Fibroblast of skin of scalp (primary cell): ENCODE measurements at places on chromosomes 7 and 10.

GRCh38 chr10:79202188-79203013 is 133.6 kb downstream of the ZMIZ1 start:
- DNase-seq = peak; percentile 58

GRCh38 chr10:75870039-75870645 is 438.7 kb downstream of the LRMDA start:
- DNase-seq = peak; percentile 7

DNA sequence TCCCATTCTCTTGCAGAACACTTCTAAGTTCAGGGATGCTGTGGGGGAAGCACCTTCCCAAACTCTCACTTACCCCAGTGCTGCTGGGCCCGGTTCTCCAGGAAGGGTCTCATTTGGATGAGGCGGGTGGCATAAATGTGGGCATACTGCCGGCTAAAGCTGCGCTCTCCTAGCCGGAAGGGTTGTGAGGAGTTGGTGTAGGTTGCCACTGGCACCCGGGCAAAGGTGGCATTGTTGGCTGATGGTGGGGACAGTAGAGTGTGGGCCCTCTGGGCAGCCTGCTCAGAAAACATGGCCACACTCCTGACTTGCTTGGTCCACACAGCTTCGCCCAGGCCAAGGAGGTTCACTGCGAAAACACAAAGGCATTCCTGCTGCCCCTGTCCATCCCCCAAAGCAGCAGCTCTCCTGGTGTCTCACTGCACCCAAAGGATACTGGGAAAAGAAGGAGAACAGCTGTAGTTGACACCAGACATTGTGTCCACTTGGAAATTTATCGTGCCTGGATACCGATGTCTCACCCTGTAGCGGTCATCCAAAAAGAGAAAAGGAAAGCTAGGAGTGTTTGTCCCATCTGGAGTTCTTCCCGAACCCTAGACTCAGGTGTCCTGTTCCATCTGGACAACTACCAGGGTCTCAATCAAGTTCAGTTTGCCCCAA is 1.5 kb downstream of the POLD2 start:
- no peak for DNase-seq

DNA sequence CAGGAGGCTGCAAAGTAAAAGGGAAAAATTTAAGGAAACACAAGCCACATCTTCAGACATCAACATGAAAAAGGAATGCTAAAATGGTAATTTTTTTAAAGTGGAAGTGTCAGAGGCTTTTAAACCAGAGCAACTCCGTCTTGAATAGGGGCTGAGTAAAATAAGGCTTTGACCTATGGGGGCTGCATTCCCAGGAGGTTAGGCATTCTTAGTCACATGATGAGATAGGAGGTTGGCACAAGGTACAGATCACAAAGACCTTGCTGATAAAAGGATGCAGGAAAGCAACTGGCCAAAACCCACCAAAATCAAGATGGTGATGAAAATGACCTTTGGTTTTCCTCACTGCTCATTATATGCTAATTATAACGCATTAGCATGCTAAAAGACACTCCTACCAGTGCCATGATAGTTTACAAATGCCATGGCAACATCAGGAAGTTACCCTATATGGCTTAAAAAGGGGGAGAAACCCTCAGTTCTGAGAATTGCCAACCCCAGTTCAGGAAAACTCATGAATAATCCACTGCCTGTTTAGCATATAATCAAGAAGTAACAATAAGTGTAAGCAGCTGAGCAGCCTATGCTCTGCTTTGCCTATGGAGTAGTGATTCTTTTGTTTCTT is 128.3 kb downstream of the SKAP2 start:
- DNase-seq = no peak

GRCh38 chr7:22470981-22471380 is 29.0 kb downstream of the STEAP1B start:
- DNase-seq = peak; percentile 18

- peak; percentile 87 for DNase-seq
Observed at GRCh38 chr7:51351661-51352060, 35.1 kb upstream of the COBL start.

GRCh38 chr7:412313-412710 is 107.3 kb downstream of the PDGFA start:
- DNase-seq = no peak

GRCh38 chr10:85448716-85449115 is 917.9 kb downstream of the GRID1 start:
- no peak for DNase-seq

DNA sequence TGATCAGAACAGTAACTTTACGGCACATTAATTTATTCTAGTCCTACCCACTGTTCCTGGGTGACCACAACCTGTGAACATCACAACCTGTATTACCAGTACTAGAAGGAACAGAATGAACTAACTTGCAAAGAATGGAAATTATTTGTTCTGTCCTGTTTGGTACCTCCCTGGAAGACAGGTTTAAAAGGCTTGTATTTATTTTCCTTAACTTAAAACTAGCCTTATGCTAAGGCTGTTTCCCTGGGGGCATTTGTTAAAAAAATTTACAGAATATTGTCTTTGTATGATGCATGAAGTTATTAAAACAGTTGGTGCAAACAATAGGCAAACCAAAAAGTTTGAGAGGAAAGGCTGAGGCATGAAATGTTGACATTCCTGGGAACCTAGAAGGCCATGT is 132.7 kb downstream of the DNAJC1 start:
- DNase-seq = no peak

- DNase-seq = peak; percentile 73
Observed at GRCh38 chr7:30920584-30921539, 9.2 kb downstream of the AQP1 start.

DNA sequence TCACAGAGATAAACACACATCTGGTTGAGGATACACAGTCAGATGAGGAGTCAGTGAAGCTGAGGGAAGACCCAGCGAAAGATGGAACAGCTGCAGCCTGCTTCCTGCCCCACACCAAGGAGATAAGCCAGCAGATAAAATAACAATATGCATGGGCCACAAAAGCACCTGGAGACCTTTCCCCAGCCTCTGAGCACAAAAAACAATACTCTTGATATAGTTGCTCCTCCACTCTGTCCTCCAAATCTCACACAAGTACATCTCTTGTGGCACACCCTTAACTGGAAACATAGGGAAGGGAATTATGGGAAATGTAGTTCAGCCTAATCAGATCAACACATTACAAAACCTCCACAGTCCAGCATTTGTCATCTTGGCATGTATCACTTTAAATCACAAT is 9.7 kb upstream of the FHIP2A start:
- DNase-seq = no peak

- peak; percentile 73 for DNase-seq
Observed at GRCh38 chr10:78915190-78915518, 153.6 kb upstream of the ZMIZ1 start.

DNA sequence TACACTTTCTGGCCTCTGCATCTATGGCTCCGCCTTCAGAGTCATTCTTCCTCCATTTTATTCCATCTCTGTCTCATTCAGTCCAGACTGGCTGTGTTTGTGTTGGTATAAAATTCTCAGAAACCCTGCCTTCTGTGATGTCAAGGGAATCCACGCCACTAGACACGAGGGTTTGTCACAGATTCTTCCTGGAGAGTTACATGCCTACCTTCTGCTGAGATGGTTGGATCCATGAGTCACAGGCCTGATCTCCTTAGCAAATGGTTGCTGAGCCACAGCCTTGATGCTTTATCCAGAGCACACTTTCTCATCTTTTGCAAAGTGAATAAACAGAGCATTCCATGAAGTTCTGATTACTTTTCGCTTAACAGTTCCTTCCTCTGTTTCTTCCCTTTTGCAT is 35.9 kb upstream of the TSPAN33 start:
- no peak for DNase-seq

DNA sequence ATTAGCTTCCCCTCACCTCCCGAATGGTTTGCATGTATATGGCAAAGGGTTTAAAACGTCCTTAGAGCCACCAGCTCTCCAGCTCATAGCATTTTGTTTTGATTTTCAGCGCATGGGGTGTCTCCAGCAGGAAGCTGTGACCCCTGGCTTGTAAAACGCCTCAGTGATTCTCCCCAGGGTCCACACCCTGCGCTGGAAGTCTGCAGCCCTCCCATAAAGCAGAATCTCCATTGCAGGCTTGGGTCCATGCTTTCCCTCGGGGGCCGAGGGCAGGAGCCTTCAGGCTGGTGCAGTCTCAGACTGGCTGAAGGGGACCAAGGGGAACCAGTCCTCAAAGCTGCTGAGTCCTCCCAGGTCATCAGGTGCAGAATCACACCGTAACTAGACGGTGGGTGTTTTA is 109.7 kb downstream of the VIPR2 start:
- DNase-seq = no peak

DNA sequence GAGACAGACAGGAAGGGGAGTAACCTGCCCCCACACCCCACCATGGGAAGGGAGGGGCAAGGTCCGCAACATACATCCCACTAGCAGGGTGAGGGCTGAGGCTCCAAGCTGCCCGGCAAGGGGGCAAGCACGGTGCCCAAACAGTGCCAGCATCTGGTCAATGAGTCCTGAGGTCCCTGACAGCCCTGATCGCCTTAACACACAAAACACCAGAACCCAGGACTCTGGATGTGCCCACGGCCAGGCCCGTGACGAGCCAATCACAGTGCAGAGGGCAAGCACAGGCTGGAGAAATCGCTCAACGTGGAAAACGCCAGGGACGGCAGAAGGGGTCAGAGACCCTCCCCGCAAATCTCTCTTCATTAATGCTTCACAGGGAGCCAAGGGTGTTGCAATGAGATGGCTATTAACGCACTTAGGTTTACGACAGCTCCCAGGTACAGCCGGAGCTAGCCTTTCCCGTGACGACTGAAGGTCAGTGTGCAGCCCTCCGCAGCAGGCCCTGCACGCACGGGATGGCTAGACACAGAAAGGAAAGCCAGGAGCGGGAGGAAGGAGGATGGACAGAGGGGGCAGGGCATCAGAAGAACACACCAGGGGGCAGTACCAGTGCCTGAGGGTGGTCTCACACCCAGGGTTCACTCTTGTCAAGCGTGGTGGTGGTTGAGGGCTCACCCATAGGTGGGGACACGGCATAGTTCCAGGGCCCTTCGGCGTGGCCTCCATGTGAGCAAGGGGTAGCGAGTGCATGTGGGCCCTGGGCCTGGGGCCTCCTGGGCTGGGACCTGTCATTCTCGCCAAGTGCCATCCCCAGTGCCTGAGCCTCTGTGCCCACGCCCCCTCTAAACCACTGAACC is 220.5 kb downstream of the MAD1L1 start:
- no peak for DNase-seq

GRCh38 chr10:49621561-49621960 is 7.7 kb downstream of the CHAT start:
- no peak for DNase-seq

DNA sequence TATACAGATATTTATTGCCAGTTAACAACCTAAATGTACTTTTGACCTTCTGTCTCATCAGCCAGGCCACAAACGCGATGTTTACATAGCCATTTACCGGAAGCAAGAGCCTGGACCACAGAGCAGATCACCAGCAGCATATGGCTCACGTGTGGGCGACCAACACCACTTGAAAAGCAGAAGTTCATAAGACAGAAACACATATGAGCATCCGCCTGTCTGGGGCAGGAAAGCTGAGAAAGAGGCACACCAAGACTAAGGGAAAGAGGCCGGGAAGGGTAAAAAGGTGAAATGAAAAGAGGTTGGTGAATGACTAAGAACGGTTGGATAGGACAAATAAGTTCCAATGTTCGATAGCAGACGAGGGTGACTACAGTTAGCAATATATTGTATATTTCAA is 1.3 kb downstream of the ABCB1 start:
- no peak for DNase-seq

DNA sequence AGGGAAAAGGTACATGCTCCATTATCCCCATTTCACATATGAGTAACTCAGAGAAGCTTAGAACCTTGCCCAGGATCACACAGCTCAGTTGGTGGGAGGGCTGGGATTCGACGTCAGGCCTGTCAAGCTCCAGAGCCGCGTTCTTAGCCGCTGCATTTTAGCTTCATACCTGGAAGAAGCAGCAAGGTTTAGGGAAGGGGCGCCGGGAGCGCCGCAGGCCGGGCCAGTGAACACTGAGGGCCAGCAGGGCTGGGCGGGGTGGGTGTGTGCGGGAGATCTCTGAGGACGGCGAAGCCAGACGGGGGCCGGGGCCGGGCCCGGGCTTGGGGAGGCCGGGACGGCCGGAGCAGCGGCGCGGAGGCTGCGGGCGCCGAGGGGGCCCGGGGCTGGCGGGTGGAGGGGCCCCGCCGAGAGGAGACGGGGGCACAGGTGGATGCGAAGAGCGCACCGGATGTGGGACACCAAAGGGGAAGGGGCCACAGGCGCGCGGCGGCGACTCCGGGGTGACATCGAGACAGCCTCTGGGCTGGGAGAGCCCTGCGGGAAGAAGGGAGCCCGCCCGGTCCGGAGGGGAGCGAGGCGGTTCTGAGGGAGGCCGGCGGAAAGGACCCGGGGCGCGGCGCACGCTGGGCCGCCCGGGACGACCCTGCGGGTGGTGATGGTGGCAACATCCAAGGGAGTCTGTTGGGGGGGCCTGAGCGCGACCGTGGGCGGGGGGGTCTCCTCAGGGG is 498 bp downstream of the NDST2 start:
- peak; percentile 6 for DNase-seq
